SK-MEL-5 (cell line): ENCODE measurements at places on chromosomes 13 and 19.

DNA sequence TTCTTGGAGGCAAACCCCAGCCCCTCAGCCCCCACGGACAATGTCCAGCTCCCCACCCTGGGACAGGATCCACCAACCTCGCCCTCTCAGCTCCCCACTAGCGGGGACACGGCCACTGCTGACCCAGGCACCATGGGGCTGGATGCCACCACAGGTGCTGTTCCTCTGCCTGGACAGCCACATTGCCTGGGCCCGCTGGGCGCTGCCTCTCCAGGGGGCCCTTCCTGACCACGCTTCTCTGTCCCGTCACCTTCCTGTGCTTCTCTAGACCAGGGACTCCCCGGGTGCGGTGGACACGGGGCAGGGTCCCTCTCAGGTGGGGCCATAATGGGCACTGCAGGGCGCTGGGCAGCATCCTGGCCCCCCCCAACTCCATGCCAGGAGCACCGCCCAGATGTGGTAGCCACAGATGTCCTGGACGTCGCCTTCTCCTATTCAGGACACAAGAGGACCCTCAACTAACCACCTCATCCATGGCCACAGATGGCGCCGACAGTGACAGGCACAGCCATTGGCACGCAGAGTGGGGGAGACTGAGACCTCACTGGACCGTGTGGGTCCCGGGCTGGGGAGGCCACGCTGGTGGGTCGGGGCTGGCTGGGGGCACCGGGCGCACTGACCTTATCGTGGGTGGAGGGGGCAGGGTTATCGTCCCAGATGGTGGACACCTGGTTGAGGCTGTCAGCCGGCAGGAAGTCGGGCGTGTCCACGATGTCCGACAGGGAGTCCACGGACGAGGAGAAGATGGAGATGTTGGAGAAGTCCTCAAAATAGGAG, 23.4 kb downstream of the GPX4 start:
- no peak for DNase-seq

DNA sequence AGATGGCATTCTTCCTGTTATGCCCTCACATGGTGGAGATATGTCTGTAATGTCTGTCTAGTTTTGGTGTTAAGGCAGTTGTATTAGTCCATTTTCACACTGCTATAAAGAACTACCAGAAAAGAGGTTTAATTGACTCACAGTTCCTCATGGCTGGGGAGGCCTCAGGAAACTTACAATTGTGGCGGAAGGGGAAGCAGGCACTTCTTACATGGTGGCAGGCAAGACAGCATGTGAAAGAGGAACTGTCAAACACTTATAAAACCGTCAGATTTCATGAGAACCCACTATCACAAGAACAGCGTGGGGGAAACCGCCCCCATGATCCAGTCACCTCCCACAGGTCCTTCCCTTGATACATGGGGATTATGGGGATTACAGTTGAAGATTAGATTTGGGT, 3.2 kb downstream of the ZNF441 start:
- DNase-seq, result no peak

GRCh38 chr19:16586991-16587832, 15.0 kb upstream of the SLC35E1 start:
- DNase-seq, result no peak

- DNase-seq, result no peak
These were observed 40.1 kb upstream of the PSG9 start for GRCh38 chr19:43309466-43309865.

- DNase-seq, result peak; percentile 49
These were observed 34.3 kb downstream of the ZNF536 start for GRCh38 chr19:30406220-30407067.
